OCI-LY7 (cell line): ENCODE measurements at places on chromosomes 6 and 20. TPM values are rescaled to one million over a fixed set of nuclear protein-coding genes. Genes with fewer than 3 reads are reported as not detected.
A peak's percentile ranks its signal among the peaks of the same experiment; 100 is the strongest.

The SLC44A4 gene
- total RNA-seq: not detected in 2 replicates

The OR12D3 gene
- total RNA-seq: not detected in 2 replicates

The CD109 gene
- 0.08 TPM in 1 of 2 replicates, not detected in the other for total RNA-seq

DNA sequence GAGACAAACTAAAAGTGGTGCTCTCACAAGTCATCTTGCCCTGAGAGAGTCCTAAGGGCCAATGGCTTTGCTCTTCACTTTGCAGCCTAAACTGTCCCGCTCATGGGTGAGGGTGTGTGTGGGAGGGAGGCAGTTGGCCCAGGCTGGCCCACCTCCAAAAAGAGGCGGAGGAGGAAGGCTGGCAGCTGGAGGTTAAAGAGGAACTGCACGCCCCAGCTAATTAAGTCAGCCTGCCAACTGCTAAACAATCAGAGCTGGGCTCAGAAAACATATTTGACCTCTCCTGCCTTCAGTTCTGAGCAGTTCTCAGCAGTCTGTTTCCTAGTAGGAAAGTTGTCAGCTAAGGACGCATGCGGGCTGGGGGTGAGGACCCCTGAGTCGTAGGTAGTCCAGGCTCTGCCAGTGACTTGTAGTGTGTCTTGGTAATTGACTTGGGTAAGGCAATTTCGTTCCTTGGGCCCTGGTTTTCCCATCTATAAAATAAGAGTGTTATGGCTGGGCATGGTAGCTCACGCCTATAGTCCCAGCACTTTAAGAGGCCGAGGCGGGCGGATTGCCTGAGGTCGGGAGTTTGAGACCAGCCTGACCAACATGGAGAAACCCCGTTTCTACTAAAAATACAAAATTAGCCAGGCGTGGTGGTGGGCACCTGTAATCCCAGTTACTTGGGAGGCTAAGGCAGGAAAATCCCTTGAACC is 17.0 kb downstream of the GSS start:
- no peak for DNase-seq

- DNase-seq: no peak
Observed at GRCh38 chr6:5073992-5074391, 11.1 kb upstream of the PPP1R3G start.

GRCh38 chr20:12581644-12582289 is 427.0 kb upstream of the SPTLC3 start:
- no peak for DNase-seq

GRCh38 chr20:22374678-22375590 is 209.4 kb downstream of the FOXA2 start:
- DNase-seq: peak; percentile 50
